ENCODE measurements at places on chromosomes 11 and 22.

GRCh38 chr11:33257897-33258630, 883 bp downstream of the HIPK3 start:
- peak; percentile 62 for DNase-seq

DNA sequence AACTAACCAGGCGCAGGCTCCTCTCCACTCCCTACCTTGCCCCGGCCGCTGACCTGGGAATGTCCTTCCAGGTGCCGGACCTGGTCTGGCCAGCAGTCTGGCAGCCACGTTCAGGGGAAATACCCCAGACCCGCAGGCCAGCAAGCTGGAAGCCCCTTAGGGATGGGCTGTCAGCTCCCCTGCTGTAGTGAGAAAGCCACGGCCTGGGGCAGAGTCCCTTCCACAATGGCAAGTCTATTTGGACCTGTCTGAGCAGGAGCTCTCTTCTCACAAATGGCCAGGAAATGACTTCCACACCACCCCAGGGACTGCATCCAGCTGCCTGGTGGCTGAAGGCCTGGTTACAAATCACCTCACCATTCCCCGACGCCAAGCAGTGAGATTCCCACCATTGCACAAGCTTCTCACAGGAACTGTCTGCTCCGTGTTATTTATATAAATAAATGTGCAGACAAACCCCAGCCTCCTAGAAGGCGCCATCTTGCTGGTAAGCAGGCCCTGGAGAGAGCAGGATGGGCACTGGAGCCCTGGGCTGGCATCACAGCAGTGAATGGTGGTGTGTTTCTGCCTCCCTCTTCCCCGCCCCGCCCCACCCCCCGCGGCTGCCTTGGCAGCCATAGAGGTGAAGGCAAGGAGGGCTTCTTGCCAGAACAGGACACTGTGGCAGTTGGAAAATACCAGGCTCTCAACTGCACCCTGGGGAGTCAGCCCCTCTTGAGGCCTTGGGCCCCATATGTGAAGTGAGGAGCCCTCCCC, 23.7 kb downstream of the RSPH14 start:
- DNase-seq: no peak

DNA sequence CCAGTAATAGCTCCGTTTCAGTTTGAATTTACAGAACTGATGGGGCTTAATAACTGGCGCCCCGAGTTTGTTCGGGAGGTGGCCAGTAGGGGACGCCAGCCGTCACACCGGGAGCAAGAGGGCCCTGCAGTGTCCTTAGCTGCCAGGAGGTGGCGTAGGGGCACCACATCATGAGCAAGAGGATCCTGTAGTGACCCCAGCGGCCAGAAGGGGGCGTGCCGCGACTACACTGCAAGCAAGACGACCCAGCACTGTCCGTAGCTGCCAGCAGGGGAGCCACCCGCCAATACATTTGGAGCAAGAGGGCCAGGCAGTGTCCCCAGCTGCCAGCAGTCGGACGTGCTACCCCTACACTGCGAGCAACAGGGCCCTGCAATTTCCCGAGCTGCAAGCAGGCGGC, 663.7 kb upstream of the B3GAT1 start:
- peak; percentile 19 for DNase-seq

DNA sequence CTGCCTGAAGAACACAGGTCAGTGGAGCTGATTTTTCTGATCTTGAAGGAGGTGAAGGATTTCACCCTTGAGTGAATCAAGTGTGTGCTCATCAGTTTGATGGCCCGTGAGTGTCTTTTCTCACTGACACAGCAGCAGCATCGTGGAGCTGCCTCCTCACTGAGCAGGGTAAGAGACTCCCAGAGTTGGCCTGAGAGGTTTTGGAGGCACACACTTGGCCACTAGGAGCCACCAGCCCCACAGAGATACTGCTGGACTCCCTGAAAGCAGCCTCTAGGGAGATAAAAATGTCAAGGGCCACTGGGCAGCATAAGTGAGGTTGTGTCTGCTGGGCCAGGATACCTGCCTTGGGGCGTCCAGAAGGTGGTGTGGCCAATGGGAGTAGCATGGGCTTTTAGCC, 245.4 kb downstream of the GRIK4 start:
- DNase-seq: no peak

DNA sequence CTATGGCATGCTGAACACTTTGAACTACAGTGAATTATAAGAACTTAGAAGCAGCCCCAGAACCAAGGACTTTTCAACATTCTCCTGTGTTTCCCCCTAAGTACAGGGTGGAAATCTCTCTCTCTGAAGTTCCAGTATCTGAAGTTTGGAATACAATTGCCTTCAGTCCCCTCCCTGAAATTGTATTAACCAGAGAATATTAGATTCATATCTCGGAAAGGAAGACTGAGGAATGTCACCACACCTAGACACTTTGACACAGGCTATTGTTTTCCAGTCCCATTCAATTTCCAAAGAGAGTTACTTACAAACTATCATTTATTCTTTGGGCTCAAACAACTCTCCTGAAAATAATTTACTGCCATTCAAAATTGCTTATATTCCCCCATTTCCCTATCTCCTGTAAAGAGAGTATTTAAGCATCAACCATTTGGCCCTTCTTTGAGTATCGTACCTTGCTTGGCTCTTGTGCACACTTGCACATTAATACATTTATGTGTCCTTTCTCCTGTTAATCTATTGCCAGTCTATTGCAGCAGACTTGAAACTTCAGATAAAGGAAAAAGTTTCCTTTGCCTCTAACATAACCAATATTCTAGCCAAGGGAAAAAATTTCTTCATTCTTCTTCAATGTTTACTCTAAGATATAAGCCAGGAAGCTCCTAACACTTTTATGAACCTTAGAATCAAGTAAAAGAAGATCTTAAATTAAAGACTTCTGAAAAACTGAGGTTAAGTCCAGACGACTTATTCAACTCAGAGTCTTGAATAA, 402.4 kb upstream of the DDI1 start:
- DNase-seq: no peak

DNA sequence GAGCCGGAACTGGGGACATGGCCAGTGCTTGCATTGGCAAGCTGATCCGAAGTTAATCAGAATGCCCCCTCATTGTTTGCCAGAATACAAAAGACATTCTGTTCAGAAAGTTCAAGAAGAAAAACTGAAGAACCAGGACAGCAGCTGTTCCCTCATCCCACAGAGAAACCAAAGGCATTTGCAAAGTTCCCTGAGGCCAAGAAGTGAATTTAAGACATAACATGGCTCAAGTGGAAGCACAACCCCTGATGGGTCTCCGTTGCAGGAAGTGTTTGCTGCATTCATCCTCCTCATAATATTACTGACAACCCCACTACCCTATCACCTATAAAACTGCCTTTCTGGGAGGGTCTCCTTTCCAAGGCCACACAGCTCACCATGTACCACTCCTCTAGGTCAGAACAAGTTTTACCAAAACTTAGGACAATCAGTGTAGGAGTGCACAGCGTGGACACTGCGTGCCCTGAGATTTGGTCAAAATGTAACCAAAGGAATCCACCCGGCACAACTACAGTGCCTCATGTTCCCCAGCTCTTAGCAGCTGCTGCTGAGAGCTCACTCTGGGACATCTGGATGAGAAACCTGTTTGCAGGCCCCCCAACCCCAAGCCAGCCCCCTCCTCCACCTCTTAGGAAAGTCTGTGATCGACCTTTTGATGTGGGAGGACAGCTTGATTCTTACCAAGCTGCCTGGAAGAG, 101.6 kb upstream of the AKIP1 start:
- DNase-seq: no peak

DNA sequence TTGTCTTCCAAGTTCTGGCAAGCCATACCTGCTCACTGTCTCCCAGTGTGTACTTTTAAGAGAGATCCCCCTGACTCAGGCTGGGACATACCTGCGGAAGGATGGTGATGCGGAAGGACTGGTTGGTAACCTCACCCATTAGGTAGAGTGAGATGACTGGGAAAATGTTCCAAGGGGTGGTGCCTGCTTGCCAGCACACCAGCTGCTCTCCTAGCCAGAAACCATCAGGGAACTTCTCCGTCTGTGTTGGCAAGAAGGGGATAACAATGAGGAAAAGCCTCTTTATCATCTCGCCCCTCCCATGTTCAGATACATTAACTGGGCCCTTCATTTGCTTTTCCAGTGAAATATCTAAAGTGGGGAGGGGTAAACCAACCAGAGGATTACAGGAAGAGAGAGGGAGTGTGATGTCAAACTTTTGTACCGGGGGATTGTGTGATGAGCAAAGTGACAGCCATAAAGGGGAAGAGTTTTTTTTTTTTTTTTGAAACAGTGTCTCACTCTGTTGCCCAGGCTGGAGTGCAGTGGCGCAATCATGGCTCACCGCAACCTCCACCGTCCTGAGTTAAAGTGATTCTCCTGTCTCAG, at the start of gene BACE1-AS:
BACE1-AS (plus strand) TSS at position 538 of the 588 bp plus-strand sequence.
- DNase-seq: no peak

DNA sequence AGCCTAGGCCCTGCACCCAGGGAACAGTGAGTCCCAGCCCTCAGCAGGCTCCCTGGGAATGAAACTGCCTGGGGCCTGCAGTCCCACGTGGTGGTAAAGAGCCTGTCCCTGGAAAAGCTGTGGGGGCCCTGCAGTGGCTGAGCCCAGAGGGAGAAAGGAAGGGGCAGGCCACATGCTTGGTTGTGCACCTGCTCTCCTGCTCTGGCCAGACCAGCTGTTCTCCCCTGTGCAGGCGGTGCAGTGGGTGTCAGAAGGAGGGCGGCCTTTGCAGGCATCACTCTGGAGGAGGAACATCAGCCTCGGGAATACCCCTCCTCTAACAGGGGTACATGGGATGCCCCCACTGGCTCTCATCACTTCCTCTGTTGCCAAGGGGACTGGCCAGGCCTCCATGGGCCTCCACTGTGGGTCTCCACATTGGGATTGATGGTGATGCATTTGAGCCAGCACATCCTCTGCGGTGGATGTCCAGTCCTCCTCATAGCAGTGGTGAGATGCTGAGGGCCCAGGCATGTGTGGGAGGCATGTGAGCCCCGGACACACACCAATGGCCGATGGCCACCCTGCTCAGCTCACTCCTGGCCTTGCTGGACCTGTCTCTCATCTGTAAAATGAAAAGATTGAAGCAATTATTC, 690.4 kb downstream of the BRD1 start:
- DNase-seq: no peak

DNA sequence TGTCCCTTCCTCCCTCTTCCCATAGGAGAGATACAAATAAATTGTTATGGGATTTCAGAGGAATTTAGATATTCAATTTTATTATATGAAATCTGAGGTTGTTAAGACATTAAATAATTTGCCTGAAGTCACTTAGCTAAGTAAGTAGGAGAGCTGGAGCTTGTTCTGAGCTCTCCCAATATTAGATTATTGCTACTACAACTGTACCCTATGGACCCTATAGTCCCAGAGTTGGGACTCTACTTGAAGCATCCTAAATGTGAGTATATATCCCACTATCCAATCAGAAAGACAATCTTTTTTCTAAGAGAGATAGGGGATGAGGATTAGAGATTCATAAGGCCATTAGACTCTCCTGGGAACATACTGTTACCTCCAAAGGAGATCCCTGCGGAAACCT, 1130.0 kb downstream of the DLG2 start:
- no peak for DNase-seq

DNA sequence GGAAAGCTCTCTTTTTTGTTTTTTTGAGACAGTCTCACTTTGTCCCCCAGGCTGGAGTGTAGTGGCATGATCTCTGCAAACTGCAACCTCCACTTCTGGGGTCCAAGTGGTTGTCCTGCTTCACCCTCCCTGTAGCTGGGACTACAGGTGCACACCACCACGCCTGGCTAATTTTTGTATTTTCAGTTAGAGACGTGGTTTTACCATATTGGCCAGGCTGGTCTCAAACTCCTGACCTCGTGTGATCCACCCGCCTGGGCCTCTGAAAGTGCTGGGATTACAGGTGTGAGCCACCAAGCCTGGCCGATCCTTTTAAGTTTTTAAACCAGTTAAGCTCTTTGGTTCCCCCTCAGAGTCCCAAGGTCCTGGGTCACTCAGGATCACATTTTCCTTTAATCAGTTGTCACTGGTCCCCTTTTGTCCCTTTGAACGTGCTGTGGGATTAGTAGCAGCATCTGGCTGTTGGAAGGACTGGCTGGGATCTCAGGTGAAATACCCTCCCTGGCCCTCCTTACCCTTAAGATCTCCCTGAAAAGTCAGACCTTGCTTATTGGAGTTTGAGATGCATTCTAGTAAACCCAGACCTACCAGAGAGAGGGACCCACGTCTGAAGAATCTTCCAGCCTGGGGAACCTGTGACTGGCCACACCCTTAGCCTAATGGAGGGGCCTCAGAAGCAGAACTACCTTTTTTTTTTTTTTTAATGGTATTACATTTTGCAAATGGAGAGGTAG, 8.1 kb downstream of the MALAT1 start:
- no peak for DNase-seq

GRCh38 chr11:35579557-35580396, 38.5 kb upstream of the FJX1 start:
- no peak for DNase-seq

GRCh38 chr22:35023692-35024363, 42.1 kb upstream of the ISX start:
- DNase-seq: peak; percentile 13

DNA sequence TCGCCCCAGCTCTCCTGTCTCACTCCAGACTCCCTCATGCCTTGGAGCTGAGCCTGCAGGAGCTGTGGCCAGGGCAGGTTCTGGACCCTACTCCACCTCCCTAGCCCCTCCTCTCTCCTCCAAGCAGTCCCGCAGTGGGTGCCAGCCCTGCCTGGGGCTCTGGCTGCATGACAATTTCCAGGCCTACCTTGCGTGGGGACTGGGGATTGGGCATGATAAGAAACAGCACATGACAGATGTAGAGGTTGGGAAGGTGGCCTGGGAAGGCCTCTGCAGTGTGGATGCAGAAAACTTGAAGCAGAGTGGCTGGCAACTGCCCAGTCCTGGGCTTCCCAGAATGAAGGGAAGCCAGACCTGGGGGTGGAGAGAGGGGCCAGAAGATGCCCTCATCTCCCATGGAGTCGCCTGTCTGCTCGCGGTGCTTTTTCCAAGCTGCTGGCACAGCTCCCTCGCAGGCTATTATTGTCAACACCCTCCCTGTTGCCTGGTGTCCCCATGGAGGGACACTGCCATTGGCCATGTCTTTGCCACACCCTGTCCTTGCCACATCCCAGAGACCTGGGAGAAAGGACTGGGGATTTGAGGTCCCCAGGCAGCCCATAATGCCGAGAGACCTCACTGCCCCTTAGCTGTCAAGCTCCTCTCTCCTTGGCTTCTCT, 48.9 kb upstream of the CDON start:
- DNase-seq: no peak

- no peak for DNase-seq
Measured at GRCh38 chr22:19455585-19456370, 8.3 kb upstream of the C22orf39 start.

GRCh38 chr11:42528911-42529310, 782.9 kb upstream of the API5 start:
- no peak for DNase-seq

- DNase-seq: no peak
Measured at GRCh38 chr11:122900587-122901202, 18.1 kb downstream of the JHY start.
